ENCODE measurements at places on chromosomes 2 and 18.

- no peak for DNase-seq
These were observed 27.9 kb upstream of the EPB41L3 start for GRCh38 chr18:5571666-5572065.

DNA sequence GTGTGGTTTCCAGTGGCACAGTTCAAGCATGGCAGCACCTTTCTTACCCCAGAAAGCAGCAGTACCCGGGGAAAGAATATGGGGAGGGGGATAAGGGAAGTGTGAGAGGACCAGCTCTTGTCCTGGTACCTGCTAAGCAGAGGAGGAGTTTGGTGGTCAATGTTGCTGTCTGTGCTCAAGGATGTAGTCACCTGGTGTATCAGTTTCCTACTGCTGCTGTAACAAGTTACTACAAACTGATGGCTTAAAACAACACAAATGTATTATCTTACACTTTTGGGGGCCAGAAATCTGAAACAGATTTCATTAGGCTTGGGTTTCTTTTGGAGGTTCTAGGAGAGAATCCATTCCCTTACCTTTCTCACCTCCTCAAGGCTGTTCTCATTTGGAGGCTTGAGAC, 77.5 kb downstream of the VSNL1 start:
- no peak for DNase-seq

- DNase-seq = peak; percentile 42
These were observed 51.9 kb downstream of the SLC4A1AP start for GRCh38 chr2:27715318-27716210.

DNA sequence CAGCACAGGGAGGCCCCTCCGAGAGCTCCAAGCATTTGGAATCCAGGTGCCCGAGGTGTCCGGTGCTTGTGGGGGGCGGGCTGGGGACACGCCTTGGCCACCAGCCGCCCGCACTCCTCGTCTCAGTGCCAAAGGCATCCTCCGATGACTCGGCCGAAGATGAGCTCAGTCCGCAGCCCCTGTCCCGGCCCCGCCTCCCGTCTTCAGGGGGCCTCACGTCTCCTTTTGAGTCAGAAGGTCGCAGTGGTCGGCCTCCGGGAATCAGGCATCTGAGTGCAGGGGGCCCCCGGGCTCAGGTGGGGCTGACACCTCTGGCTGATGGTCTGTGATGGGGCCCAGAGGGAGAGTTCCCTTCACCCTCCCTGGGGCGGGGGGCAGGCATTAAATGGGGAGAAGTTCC, 74.8 kb downstream of the NFATC1 start:
- no peak for DNase-seq

- peak; percentile 48 for DNase-seq
These were observed 874 bp downstream of the WDR43 start for GRCh38 chr2:28895189-28895893.

DNA sequence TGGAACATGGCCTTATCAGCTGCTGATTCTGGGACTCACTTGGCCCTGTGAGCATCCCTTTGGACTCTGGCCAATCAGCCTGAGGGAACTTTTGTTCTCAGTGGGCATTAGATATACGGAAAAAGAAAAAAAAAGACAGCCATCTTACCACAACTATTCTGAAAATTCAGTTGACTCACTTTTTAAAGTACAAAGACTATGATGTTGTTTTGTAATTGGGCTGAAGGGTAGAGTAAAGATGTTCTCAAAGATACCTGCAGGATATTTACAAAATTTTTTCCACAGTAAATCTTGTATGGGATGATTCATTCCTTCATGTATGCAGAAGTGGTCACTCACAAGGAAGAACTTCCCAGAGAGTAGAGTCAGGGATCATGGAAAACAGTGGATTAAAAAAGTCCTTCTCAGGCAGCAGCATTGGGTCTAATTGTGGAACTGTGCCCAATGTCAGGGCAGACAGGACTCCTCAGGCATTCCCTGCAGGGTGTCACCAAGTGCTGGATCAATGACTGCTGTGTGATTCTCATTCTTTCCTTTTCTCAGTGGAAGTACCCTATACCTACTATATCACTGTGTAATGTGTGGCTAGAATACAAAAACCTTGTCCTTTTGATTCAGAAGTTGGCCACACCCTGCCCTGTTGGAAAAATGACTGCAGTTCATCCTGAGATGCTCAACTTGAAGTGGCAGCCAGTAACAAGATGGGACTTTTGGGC, 35.4 kb downstream of the SULT1C4 start:
- peak; percentile 89 for DNase-seq

GRCh38 chr2:65918760-65919187, 486.4 kb upstream of the SPRED2 start:
- no peak for DNase-seq

DNA sequence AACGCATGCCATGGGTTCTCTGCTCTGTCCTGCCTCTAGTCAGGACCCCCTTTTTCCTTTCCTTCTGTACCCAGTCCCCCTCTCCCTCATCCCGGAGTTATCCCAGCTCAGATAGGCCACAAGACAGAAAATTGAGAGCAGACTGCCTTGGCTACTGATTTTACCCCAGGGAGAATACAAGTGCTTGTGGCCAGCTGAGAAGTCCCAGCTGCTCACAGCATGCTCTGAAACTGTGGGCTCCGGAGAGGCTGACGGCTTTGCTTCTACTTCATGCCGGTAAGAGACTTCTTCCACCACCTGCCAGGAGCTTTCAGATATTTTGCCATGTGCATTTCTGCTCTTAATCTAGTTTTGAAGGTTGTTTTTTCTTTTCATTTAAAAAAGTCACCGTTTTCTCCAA, 20.0 kb upstream of the SIX2 start:
- no peak for DNase-seq

DNA sequence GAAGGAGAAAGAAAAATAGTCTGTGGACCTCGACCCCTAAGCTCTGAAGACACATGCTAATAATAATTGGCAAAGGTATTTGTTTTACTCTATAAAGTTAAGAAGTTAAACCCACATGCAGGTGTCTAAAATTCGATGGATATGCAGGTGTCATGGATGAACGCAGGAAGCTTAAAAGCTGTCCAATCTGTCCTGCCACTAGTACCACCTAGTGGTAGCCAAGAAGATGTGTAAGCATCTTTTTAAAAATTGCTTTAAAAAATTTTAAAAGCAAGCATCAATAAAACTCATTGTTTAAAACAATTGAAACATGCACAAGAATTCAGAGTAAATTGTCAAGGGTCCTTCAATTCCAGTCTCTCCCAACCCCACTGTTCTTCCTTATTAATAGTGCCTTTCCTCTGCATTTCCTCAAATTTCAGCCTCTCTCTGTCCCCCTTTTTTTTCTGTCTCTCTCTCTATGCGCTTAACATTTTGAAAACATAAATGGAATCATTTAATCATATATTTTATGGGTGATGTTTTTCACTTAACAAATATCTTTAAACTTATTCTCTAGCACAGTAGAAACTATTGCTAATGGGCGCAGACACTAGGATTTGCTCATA, 30.6 kb upstream of the PPP3R1 start:
- peak; percentile 51 for DNase-seq

- peak; percentile 21 for DNase-seq
These were observed 24.1 kb downstream of the COL6A3 start for GRCh38 chr2:237389831-237390230.

GRCh38 chr2:181642086-181642485, 14.8 kb downstream of the CERKL start:
- peak; percentile 85 for DNase-seq

GRCh38 chr2:105329561-105330495, at the start of gene TGFBRAP1:
TSS of gene TGFBRAP1 (minus strand) at chr2:105329735. CDS start at chr2:105308301, 21,434 bp downstream.
- DNase-seq = peak; percentile 55

DNA sequence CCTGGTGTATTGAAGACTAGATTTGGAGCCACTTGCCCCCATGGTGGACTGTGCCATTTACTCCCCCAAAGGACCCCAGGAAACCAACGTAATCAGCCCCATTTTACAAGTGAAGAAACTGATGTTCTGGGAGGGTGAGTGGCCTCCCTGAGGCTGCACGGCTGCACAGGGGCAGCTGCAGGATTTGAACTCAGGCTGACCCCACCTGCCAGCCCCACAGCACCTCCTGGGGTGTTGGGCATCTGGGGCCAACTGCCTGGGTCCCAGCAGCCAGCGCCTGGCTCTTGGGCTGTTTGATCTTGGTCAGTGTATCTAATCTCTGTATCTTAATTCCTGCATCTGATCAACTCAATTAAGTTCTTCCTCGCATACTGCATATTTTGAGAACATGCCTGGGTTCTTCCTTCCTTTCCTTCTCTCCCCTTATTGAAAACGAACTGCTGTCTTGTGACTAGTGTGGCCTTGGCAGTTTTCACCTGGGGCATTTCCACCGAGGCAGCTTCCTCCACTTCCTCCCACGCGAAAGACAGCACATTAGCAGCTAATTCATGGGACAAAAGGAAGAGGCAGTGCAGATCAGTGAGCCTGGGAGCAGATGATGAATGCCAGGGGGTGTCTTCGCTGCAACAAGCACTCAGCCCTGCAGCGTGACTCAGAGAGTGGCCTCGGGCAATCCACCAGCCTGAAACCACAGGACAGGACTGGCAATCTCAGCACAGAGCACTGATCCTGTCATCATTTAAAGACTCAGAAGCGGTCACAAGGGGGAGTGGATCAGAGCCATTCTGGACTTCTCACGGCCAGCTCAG, 184.1 kb upstream of the RAB12 start:
- no peak for DNase-seq

GRCh38 chr2:206764673-206765241, 371 bp downstream of the MDH1B start:
- no peak for DNase-seq

DNA sequence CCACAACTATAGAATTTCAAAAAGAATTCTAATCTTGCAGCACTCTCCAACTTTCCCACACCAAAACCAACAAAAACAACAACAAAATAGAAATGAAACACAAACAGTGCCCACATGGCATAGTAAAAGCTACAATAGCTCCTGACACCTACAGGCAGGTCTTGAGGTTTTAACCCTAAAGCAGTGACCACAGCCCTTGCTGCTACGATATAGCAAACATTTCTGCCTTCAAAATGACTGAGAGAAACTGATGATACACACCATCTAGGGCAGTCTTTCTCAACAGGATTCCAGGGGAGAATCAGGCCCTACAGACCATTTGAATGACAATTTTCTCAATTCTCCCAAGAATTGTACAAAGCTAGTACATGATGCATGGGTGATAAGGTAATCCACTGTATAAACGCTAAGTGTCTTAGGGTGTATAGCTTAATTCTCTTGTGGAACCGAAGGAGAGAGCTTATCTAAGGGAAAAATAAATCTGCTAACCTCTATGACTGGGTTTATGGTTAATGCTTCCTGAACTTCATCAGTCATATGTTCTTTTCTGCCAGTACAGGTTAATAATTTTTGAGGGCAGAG, 46.5 kb downstream of the TRAK2 start:
- DNase-seq = no peak

- DNase-seq = no peak
These were observed 145.7 kb downstream of the ZEB2 start for GRCh38 chr2:144374163-144374661.

All from HCEC 1CT (cell line).